Right renal cortex interstitium (tissue), 3 donors: ENCODE measurements at places on chromosomes 5 and 9.

- no peak for DNase-seq
Measured at GRCh38 chr5:75611311-75612225, at the start of gene ANKDD1B. ANKDD1B (plus strand) TSS chr5:75611453; CDS start chr5:75611635, 182 bp downstream.

GRCh38 chr9:98324801-98325200 is 69.4 kb upstream of the TBC1D2 start:
- no peak for DNase-seq

DNA sequence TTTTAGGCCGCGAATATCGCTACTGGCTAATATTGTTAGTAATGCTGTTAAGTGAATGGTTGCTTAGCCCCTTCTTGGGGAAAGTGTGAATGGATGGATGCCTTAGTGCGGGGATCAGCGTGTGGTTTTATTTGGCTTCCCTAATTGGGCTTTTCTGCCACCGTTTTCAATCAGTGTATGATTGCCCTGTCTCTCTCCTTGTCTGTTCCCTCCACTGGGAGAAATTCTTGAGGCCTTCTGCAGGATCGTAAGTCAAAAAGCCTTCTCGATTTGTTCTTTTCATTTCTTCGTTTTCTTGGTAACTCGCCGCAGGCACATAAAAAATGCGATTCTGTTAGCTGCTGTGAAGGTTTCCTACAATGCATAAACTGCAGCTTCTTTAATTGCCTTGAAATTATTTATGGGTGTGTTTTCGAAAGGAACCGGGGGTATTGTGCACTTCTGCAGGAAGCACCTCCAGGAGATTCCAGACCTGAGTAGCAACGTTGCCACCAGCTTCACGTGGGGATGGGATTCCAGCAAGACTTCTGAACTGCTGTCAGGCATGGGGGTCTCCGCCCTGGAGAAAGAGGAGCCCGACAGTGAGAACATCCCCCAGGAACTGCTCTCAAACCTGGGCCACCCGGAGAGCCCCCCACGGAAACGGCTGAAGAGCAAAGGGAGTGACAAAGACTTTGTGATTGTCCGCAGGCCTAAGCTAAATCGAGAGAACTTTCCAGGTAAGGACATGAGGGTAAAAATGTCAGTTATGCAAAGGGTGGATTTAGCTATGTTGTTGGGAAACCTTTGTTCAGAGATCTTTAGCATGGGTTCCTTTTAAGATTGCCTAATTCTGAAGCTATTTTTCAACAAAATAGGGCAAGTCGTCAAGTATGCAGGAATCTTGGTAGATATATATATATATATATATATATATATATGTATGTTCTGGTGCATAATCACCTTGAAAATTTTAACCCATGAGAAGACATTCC is 700 bp downstream of the SKP2 start:
- DNase-seq, result peak; percentile 32

DNA sequence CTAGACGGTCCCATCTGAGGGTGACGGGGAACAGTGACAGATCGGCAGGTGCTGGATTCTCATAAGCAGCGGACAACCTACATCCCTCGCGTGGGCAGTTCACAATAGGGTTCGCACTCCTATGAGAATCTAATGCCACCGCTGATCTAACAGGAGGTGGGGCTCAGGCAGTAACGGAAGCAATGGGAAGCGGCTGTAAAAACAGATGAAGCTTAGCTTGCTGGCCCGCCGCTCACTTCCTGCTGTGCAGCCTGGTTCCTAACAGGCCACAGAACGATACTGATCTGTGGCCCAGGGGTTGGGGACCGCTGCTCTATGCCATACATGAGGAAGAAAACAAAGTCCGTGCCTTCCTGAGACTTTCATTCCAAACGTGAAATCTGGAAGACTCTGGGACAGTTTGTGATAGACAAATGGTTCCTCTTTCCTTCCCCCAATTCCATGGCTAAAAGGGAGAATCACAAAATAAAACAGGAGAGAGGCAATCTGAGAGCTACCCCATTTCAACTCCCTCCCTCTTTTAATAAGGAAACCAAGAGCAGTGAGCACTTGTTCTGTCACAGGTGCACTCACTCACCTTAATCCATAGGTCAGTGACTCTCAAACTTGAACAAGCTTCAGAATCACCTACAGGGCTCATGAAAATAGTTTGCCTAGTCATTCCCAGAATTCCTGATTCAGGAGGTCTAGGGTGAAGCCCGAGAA is 12.1 kb downstream of the PDCL start:
- DNase-seq, result no peak

GRCh38 chr9:98993570-98993945 is 49.9 kb downstream of the COL15A1 start:
- DNase-seq, result no peak

DNA sequence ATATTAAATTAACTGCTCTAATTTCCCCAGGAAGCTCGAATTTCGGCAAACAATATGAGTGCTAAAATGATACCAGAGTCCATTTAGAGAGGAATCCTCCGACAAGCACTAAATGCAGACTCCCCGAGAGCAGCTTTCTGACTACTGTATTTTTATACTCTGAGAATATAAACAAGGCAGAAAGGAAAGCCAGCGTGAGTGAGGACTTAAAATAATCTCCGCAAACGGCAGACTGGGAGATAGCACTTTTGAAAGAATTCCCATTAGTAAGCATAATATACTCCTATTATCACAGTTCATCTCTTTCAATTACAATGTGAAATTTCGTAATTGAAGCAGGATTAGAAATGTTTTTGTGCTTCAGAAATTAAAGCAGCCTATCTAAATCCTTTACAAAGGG is 269.4 kb upstream of the PANK3 start:
- DNase-seq, result no peak

DNA sequence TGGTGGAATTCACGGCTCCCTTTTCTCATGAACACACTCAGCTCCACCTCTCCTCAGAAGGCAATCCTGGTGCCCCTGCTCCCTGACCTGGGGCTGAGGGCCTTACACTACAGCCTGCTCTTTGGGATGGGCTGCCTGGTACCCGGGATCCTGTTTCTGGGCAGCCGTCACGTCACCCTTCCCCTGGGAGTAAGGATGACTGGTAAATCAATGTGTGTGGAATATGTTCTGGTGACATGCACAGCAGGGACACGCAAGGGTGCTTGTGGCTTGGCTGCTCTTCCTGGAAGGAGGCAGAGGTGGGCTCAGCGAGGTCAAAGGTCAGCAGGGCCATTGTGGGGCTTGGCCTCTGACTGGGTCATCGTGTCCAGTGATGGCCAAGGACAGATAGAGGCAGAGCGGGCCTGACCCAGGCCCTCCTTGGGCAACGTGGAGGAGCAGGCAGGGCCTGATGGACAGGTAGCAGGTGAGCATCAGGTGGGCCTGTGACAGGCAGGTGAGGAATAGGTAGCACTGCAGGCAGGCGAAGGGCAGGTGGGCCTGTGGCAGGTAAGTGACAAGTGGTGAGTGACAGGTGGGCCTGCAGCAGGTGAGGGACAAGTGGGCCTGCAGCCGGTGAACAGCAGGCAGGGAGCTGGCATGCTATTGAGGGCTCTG is 399.4 kb upstream of the IRX4 start:
- DNase-seq, result no peak

DNA sequence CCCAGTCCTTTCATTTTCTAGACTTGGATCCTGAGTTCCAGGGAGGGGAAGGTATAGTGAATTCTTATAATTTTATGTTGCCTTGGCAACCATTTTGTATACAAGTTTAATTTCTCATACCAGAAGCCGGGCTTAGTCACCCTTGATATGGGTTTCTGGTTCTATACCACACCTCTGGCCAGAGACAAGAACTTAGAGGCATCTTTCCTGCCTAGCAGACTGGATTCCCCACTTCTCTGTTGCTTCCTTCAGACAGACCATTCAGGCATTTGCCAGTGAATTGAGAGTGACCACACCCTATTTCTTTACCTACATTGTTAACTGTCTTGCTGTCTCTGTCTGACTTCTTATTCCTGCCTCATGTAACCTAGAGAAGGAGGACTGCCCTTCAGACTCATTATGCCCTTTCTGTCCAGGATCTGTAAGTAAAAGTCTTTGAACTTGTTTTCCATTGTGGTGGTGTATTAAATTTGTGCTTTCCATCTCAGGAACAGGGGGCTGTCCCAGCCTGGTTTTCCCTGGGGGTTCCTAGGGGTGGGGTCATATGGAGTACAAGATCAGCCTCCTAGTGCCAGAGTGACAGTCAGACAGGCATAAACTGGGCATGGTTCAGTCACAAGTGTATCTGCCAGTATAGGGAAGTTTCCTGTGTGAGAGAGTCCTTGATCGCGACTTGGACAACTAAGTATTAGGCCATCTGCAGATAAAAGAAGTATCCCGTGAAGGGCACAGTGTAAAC is 27.4 kb downstream of the TNFSF8 start:
- no peak for DNase-seq

DNA sequence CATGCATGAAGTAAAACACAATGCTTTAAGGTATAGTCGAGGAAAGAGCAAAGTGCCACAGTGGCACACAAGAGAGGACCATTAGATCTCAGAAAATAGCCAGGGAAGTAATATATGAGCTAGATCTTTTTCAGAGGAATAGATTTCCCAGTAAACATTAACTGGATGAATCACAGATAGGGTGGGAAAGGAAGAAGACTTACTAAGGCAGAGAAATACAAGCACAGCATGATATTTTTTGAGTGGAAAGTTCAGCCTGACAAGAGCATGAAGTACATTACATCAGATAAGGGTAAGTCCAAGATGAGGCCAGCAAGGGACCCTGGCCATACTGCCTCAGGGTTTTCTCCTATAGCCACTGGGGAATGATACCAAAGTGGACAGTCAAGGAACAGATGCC is 804.6 kb upstream of the DMAC1 start:
- DNase-seq, result no peak

GRCh38 chr9:127522727-127523126 is 71.4 kb downstream of the LRSAM1 start:
- DNase-seq, result no peak

DNA sequence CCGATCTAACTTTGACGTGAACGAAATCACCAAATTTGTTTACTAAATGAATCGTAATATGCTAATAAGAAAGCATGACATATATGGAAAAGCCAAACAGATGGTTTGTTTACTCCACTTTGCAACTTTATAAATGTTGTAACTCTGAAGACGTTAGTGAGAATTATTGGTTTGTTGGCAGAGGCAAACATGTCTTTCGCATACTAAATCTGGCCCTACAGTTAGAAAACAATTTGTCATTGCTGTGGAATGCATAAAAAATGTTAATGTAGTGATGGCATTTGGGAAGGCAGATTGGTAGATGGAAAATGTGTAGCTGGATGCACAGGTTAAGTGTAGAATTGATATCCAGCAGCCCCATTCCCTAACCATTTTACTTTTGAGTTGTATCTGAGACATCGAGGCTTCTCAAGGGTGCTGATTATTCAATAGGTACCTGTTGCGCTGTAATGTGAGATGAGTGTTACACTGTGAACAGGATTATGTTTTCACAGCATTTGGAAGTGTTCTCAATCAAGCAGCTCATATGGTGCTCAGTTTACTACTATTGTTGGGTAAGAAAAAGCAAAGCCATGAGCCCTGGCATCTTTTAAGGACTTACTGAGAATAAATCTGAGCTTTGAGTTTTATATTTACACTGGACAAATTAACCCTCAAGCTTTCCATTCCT is 444.8 kb downstream of the BNC2 start:
- DNase-seq, result no peak

DNA sequence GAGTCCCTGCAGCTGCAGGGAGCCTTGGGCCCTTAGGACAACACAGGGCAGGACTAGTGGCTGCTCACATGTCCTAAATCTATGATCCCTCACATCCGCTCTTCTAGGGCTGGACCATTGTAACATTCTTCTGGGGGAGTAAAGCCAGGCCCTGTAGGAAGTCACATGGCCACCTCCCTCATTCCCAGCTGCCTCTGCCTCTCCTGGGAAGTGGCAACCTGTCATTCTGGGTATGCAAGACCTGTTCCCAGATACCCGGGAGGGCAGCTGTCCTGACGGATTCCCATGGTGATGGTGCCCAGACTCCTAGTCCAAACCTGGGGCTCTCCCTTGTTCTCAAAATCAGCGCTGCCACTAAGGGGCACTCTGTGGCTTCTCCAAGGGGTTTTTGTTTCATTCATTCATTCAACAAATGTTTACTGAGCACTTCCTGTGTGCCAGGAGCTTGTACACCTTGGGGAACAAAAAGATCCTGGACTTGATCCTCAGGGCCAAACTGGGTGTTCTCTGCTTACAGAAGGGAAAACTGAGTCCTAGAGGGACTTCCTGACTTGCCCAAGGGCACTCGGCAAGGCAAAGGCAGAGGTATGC is 85.6 kb downstream of the PSD2 start:
- DNase-seq, result no peak

DNA sequence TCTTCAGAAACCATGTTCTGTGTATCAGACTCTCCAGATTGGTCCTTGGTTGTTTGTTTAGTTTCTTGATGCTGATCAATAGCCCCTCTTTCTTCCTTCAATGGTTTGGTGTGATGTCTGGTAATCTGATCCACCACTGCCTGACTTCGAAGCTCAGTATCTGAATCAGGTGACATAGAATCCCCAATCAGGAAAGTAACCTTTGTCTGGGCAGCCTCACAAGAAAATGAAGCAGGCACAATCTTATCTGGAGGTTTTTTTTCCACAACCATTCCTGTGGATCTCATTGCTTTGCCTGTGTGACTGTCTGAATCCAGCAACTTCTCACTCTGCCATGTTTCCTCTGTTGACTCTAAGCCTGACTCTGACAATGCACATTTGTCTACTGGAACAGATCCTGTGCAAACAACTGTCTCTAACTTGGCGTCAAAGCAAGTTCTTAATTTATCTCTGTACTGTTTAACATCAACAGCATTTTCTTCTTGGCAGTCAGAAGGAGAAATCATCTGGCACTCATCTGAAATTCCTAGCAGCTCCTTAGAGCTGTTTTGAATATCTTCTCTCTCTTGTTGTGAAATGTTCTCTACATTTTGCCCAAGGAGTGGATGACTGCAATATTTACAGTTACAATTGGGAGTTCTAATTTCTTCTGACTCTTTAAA is 37.1 kb upstream of the RAPGEF6 start:
- peak; percentile 32 for DNase-seq

GRCh38 chr5:149855366-149855765 is 89.2 kb downstream of the PDE6A start:
- DNase-seq, result no peak

DNA sequence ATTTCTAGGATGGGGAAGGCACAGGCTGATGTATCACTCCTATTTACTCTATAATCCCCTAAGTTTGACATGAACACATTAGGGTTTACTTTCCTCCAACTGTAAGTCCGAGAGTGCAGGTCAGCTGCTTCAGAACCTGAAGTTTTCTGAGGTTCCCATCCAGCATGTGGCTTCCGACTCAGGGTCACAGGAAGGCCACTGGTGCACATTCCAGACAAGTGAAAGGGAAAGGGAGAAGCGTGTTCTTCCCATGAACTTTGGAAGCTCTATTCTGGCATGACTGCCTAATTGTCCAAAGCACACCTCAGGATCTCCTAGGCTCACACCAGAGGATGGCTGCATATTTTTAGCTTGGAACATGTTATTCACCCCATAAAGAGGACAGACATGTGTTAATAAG is 602.6 kb downstream of the SEMA5A start:
- DNase-seq, result no peak

DNA sequence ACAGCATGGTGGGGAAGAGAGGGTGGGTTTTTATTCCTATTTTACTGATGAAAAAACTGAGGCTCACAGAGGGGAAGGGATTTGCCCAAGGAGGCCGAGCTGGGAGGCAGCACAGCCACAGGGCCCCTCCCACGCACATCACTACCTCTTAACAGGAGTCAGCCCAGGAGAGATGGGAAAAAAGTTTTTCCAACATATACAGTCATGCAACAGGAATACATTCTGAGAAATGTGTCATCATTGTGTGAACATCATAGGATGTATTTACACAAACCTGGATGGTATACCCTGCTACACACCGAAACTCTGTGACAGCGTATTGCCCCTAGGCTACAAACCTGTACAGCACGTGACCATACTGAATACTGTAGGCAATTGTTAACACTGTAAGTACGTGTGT is 11.6 kb downstream of the TRAF1 start:
- no peak for DNase-seq
